ENCODE measurements at places on chromosomes 11 and 22.
A peak's percentile ranks its signal among the peaks of the same experiment; 100 is the strongest.

DNA sequence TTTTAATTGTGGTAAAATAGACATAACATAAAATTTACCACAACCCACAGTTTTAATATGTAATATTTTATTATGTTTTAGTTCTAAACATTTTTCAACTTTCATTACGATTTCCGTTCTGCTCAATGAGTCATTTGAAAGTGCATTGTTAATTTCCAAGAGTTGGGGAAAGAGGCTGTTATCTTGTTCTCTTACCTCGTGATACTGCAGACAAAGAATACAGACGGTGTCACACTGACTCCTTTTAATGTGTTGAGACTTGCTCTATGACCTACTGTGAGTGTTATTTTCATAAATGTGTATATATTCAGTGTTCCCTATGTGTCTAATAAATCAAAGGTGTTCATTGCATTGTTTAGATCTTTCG lies 10.8 kb upstream of the RAC2 start:
- no peak for DNase-seq

DNA sequence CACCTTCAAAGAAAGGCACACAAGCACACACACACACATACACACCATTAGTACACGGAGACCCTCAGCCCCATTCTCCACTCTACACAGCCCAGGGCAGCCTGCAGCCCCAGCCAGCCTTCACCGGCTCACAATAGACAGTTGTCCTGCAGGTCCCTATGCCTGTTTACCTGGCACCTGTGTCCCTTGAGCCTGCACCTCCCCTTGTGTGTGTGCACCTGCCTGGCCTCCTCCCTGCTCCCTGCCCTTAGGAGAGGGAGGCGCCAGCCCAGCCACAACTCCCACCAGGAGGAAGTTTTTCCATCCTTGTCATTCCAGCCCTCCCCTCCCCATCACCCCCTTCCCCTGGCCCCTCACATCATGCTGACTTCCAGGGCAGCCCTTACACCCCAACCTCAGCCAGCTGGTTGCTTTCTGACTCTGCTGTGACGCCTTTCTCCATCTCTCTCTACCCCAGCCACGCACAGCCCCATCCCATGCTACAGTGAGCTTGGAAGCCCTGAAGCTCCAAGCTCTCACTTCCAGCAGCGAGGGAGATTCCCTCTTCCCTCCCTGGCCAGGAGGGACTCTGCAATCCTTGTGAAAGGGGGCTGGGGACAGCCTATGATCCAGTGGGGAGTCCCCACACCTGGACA lies 4.4 kb downstream of the AHNAK start:
- no peak for DNase-seq

DNA sequence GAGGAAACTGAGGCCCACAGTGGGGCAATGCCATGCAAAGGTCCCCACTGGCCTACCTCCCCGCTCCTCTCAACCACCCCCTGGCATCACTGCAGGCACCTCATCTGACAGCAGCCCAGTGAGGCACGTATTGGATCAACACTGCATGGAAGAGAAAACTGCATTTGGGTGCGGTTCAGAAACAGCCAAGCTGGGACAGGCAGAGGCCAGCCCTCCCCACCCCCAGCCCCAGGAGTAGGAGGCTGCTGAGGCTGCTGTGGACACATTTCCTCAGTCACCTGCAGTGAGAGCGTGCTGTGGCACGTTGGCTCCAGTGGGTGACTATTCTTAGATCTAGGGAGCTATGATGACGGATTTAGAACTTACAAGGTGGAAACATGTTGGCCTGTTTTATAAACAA lies 63.7 kb downstream of the KCNC1 start:
- DNase-seq = peak; percentile 60

DNA sequence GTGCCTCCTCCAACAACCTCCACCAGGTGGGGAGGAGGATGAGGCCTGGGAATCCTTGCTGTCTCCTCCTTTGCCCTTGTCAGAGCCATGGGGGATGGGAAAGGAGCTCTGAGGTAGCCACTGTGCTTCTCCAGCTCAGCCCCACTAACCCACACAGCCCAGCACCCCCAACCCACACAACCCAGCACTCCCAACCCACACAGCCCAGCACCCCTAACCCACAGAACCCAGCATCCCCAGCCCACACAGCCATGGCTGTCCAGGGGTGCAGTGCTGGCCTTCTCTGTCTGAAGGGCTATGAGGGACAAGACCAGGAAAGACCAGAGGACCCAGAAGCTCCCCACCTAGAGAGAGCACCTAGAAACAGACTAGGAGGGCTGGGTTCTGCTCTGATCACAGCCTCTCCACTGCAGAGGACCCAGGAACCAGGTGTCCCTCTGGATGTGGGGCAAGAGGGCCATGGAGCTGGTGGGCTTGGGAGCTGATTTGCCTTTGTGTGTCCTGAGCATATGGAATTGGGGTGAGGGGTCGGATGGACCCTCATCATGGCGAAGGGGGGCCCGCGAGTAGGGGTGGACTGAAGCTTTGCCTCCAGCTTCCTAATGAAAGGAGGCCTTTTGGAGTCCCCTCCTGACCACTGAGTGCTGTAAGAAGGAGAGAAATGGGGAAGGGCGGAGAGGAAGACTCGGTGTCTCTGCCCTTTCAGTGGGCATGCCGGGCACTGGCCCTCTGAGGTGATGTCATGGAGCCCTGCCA lies 117.6 kb upstream of the THY1 start:
- no peak for DNase-seq

DNA sequence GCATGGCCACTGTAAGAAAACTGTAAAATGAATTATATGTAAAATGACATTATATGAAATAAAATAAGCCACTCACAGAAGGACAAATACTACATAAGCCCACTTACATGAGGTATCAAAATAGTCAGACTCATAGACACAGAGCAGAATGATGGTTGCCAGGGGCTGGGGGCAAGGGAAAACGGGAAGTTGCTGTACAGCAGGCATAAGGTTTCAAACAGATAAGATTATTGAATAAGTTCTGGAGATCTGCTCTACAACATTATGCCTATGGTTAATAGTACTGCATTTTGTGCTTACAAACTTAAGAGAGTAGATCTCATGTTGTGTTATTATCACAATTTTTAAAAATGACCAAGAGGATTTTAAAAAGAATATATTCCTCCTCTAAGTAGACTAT lies 32.7 kb upstream of the HEPHL1 start:
- no peak for DNase-seq

All from head of caudate nucleus (tissue), 42 donors.